ENCODE measurements at places on chromosomes 11 and 22.

DNA sequence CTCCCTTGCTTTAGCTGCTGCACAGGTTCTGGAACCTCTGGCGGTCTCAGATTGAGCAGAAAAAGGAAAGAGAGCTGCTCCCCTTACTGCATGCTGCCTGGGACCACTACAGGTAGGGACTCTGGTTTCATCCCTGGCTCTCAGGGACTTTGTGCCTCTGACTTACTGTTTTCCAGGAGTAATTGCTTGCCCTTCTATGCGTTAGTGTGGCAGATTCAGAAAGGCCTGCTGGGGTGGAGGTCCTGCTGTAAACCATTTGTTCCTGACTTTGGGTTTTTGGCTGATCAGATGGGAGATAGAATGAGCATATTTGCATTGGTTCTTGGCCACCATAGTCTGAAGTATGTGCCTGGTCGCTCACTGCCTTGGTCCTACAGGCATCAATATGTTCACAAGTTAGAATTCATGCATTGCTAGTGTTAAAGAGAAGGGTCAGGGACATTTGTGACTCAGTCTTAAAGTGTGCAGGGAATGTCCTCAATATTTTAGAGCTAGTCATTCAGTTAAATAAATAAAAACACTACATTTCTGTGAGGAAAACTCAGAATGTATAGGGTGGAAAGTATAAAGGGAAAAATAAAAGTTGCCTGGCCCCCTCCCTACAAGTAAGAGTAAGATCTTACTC is 78.0 kb downstream of the PISD start:
- DNase-seq, result no peak

DNA sequence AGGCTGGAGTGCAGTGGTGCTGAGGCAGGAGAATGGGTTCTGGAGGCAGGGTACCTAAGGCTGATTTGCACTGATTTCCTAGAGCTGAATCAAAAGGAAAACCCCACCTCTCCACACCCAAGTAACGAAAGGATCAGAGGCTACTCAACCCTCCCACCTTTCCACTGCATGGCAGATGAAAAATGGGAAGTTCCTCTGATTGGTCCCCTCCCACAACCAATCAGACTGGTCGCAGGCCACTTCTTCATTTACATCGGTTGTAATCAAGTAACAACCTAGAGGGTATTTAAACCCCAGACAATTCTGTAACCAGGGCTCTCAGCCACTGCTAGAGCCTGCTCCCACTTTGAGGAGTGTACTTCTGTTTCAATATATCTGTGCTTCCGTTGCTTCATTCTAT is 18.6 kb upstream of the PARVB start:
- no peak for DNase-seq

DNA sequence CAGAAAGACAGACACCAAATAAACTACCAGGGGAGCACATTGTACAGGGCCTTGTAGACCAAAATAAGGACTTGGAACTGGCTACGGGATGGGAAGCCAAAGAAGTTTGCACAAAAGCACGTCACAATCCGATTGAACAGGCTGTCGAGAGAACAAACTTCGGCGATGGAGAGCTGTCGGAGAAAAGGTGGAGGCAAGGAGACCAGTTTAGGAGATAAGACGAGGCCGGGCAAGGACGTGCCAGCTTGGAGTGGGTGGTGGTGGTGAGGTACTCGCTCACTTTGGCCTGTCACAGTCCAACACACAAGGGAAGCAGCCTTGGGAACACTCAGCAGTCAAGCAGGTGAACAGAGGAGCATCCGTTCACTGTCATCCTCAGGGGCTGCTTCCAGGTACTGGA is 19.0 kb downstream of the APOL5 start:
- DNase-seq, result no peak

DNA sequence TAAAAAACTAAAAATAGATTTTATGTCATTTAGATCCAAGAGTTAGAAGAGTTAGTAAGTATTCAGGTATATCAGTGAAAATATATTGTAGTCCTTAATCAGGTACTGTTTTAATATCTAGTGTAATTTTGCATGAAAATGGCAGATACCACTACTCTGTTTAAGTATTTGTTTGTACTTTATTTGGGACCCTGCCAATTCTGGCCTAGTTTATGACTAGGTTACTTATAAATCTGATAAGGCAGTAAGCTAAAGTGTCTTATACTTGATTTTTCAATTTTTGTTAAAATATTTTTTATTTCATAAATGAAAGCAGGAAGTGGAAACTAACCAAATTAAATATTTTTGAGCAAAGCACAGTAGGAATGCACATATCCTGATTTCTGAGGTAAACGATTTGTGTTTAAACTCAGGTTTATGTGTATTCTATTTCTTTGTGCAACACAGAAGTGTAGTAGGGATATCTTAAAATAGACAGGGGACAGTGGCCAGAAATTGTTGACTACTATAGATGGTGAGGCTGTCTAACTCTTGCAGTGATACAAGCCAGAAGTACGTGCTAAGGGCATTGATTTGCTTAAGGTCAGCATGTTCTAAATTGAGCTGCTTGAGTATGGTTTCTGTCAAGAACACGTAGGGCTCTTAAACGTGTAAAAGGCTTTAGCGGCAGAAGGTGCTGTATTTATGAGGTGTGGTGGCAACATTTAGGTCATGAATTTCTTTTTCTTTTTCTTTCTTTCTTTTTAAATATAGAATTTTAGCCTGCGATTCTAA is 34.0 kb downstream of the HIPK3 start:
- DNase-seq, result no peak

DNA sequence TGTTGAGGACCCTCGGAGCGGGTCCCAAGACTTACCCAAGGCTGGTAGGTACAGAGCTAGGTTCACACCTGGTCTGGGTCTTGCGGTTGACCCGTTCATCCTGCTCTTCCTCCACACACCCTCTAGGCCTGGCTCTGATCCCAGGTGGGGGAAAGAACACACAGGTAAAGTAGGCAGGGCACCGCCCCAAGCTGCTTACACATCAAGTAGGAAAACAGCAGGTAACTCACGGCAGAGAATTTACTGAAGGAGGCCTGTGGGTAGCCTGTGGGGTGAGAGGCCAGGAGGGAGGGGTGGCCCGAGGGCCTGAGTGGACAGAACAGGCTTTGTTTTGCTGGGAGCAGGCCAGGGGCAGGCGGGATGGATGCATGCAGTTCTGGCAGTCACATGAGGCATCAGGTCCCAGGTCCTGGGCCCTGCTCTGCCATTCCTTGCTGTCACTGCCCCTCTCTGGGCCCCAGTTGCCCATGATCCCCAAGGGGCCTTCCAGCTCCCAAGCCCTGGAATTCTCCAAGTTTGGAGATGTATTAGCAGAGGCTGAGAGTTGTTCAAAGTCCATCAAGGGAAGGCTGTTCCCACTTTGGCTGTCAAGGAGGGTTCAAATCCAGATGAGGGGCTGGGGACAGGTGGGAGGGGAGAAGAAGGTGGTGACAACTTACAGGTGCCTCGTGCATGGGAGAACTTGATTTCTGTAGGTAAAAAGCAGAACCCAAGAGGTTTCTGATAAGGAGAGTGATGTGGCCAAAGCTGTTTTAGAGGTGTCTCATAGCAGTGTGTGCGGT is 5.7 kb downstream of the TSKU start:
- DNase-seq, result peak; percentile 48

- DNase-seq, result no peak
Measured at GRCh38 chr11:113192121-113192925, 122.1 kb upstream of the TTC12 start.

DNA sequence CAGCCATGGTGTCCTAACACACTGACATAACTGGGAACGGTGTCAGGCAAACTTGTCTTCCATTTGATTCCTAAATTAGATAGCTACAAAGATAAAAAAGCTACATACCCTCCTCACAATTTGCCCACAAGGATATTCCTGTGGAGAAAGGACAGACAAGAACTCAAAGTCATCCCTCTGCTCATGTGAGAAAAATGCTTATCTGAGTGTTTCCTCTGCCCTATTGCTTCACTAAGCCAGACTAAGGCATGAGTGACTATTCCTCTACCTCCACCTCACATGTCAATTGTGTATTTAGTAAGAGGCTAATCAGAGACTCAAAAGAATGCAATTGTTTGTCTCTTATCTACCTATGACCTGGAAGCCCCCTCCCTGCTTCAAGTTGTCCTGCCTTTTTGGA is 247.7 kb downstream of the DDX10 start:
- DNase-seq, result no peak

DNA sequence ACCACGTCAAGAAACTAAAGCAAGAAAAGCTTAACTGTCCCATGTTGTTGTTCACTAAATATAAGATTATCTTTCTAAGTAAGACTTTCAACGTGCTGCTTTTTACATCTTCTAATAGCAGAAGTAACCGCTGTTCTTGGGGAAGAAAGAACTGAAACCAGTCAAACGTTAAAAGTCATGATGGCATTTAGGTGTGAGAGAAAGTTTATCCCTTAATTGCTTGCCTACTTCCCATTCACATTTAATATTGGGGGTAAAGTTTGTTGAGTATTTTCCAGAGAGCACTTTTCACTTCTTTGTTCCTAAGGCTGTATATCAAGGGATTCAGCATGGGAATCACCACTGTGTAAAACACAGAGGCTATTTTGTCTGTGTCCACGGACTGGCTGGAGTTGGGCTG is 970 bp downstream of the OR5B21 start:
- DNase-seq, result no peak

DNA sequence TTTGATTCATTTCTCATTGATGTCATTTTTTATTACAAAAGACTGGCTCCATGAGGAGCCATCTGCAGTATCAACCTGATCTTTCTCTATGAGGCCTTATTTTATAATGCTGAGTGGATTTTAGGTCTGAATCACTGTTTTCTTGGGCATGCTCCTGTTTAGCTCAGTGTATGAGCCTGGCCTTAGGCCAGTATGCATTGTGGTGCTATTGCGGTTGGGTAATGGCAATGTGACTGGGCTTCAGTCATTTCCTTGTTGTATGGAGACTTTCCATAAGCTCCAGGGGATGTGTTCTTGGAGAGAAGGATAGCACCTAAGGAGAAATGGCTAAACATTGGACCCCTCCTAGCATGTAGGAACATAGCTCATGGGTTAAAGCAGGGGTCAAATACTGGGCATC is 293.2 kb downstream of the NELL1 start:
- no peak for DNase-seq

GRCh38 chr11:45872651-45873356 is 12.6 kb upstream of the MAPK8IP1 start:
- peak; percentile 13 for DNase-seq

DNA sequence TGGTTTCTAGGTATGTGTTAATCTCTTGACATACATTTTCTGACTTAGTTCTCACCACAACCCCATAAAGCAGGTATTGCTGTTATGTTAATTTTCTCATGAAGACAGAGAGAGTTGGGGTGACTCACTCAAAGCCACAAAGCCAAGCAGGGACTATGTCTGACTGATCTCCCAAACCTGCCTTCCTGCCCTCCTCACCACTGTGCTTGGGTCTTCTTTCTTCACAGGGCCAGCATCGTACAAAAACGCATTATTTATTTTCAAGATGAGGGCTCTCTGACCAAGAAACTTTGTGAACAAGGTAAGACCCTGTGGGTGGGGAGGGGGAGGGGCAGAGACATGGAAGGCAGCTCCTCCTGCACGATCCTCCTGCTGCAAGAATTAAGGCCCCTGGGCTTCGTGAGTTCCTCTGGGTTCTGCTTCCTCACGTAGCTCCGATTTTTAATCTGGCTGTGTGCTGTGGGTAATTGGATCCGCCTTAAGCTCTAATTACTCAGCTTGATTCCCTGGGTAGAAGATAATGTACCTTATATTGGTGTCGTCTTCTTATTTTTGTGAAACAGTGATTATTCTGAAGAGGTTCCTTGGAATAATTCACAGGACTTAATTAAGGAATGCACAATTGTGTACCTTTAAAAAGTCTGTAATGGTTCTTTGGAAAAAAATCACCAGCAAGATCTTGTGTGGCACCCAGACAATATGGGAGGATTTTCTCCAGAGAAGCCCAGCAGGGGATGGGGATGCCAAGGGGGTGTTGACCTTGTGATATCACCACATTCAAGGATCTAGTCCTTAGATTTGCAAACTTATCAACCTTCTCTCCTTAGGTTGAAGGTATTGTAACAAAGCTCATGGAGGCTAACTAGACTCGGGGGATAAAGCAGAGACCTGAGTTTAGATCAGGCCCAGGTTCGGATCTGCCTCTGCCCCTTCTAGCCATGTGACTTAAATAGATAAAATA is 112.9 kb downstream of the SPON1 start:
- DNase-seq, result no peak

GRCh38 chr11:93192163-93192562 is 5.6 kb downstream of the SLC36A4 start:
- DNase-seq, result peak; percentile 36

- no peak for DNase-seq
Measured at GRCh38 chr22:19632668-19633148, 81.6 kb upstream of the SEPTIN5 start.

DNA sequence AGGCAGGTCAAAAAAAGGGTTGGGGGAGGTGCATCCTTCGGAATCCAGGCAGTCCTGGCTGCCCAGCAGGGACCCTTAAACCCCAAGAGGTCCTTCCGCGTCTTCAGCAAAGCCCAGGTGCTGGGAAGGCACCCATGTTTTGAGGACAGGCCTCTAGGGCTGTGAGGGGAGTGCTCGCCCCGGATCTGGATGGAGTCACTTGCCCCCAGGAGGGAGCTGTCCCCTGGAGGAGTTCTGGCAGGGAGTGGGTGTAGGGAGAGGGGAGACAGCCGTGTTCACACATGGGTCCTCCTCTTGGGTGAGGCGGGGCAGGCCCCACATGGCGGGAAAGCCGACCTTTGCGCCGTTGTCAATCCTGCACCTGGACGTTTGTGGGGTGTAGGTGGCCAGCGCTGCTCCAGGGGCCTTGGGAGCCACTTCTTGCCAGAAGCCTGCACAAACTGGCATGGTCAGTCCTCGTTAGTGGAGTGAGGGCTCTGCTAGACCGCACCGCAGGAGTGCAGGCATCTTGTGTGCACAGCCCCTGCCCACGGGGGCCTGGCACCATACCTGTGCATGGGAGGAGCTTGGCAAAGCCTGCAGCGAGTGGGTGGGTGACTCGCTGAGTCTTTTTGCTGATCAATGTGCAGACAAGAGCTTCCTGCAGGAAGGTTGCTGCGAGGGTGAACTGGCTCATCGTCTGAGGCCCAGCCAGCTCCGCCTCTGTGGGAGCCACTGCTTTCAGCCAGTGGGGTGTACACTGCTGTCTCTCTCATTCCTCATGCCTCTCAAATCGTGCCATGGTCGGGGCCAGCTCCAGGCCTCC is 16.0 kb downstream of the PPIL2 start:
- DNase-seq, result no peak

GRCh38 chr22:45664136-45664646 is 7.4 kb upstream of the ATXN10 start:
- no peak for DNase-seq

DNA sequence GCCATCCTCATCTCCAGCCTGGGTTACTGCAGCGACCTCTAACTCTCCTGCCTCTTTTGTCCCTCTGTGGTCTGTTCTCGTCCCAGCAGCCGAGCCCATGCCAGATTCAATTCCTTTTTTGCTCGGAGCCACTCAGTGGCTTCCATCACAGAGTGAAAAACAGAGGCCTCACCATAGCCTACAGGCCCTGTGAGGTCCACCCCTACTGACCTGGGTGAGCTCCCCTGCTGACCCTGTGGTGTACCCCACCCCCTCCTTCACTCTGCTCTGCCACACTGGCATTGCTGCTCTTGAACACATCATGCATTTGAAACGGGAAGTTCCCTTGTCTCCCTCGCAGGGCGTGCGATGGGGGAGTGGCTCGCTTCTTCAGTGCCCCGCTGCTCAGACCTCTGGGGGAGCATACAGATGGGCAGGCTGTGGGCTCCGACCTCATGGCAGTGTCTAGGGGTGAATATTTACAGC is 2.1 kb downstream of the AIP start:
- no peak for DNase-seq

- no peak for DNase-seq
Measured at GRCh38 chr11:44382656-44383240, 72.8 kb upstream of the ALX4 start.
